Smooth muscle cell of trachea (primary cell): ENCODE measurements at places on chromosomes 16 and 17. TPM values are rescaled to one million over a fixed set of nuclear protein-coding genes. Genes with fewer than 3 reads are reported as not detected.

Gene LITAFD
- not detected in 2 replicates for total RNA-seq

Gene APOH
- not detected in 2 replicates for total RNA-seq

Gene SP6
- total RNA-seq, result under 0.01 and 0.17 TPM in 2 replicates

Gene RHBDF2
- total RNA-seq, result 0.58 and 8.4 TPM in 2 replicates

Gene NHLRC4
- 3.1 and 4.7 TPM in 2 replicates for total RNA-seq

Gene TBC1D3H
- not detected in 2 replicates for total RNA-seq

Gene PLLP
- not detected in 2 replicates for total RNA-seq

Gene MTSS2
- 37.8 and 55.6 TPM in 2 replicates for total RNA-seq

Gene RHBDL3
- under 0.01 and 0.33 TPM in 2 replicates for total RNA-seq

Gene TMC7
- 0.66 and 0.73 TPM in 2 replicates for total RNA-seq

Gene RNF222
- not detected in 2 replicates for total RNA-seq

Gene SPHK1
- 19.2 and 28.9 TPM in 2 replicates for total RNA-seq

Gene ACSM2A
- total RNA-seq, result not detected in 2 replicates

Gene NHERF2
- 30.5 and 60.4 TPM in 2 replicates for total RNA-seq

Gene HOXB9
- under 0.01 TPM in 1 of 2 replicates, not detected in the other for total RNA-seq

Gene LYRM1
- total RNA-seq, result 70.4 and 101 TPM in 2 replicates

Gene FCSK
- total RNA-seq, result 13.1 and 15.4 TPM in 2 replicates

Gene TP53TG3B
- total RNA-seq, result not detected in 2 replicates

Gene EXOC3L1
- total RNA-seq, result 0.17 TPM in 1 of 2 replicates, not detected in the other
